NCI-H1092 treated with DMSO at 0.1 percent for 48 hours (cell line): ENCODE measurements at places on chromosomes 11 and 22.

DNA sequence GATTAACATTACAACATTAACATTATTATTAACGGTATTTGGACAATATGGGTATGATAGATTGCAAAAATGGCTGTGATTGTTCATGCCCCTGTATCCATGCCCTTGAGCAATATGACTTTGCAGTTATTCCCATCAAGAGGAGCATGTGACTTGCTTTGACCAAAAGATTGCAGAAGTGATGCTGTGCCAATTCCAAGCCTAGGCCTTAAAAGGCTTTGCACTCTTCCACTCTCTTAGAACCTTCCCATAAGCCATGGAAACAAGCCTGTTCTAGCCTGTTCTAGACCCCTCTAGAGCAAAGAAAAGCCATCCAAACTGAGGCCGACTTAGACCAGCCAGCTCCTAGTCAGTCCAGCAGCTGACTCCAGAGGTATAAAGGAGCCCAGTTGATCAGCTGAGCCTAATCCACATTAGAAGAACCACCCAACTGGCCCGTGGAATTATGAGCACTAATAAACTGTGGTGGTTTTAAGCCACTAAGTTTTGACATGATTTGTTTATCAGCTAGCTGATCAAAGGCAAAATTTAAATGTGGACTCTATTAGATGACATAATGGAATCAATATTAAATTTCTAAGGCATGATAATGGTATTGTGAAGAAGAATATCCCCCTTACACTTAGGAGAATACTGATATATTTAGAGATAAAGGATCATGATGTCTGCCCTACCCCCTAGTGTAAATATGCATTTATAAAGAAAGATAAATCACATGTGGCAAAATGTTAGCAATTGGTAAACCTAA lies 28.6 kb downstream of the RAB30 start:
- no peak for DNase-seq

DNA sequence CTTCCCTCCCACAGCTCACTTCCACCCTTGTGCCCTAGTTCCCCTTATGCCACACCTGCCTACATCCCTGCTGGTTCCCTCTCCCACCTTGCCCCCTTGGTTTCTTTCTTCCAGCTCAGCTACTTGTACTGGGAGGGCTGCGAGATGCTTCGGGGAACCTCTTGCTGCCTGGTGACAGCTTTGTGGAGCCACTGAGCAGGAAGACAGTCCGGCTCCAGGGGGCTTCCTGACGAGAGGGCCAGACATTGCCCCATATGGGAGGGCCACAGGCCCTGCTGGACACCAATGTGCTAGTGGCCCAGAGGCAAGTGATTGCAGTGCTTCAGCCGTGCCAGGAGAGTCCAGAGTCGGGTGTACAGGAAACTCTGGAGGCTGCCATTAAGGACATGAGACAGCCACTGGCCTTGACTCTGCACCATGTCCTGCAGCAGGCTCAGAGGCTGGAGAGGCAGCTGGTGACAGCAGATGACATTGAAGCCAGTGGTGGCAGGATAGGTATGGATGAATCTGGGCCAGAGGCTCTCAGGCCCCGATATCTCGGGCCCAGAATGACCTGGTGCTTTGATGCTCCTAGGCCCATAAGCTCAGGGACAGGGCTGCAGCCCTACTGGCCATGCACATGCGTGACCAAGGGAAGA lies 54.3 kb downstream of the BTG4 start:
- DNase-seq, result no peak

- no peak for DNase-seq
Measured at GRCh38 chr11:96390488-96390792, 627 bp downstream of the JRKL start.

- DNase-seq, result no peak
Measured at GRCh38 chr22:32562401-32562800, 87.8 kb downstream of the FBXO7 start.

- peak; percentile 53 for DNase-seq
Measured at GRCh38 chr11:61254403-61255025, 13.5 kb downstream of the PGA5 start.

DNA sequence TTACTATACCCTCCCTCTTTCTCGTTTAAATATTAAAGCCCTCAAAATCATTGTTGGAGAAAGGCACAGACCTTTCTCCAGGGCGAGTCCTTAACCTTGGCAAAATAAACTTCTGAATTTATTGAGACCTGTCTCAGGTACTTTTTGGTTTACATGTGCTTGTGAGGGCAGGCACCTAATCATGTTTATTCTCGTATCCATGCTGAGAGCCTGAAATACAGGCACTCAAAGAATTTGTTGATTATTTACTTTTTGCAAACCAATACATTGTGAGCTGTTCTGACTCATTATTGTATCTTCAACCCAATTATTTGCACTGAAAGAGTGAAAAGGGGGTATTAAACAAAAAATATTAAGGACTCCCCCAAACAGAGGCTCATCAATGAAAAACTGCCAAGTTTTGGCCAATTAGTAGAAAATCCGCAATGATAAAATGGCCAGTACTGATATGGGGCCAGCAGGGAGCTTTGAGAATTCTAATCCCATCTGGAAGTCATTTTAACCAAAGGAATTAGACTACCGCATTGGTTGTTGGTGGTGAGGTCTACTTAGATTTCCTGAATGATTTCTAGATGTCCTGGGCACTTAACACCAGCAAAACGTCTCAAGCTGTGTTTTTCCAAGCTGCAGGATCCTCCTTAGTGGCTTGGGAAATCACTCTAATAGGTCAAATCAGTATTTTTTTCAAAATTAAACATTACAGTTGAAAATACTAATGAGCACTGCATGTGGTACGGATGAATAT lies 157.3 kb downstream of the SWAP70 start:
- no peak for DNase-seq
